Brain microvascular endothelial cell (primary cell): ENCODE measurements at places on chromosomes 3 and 15.

DNA sequence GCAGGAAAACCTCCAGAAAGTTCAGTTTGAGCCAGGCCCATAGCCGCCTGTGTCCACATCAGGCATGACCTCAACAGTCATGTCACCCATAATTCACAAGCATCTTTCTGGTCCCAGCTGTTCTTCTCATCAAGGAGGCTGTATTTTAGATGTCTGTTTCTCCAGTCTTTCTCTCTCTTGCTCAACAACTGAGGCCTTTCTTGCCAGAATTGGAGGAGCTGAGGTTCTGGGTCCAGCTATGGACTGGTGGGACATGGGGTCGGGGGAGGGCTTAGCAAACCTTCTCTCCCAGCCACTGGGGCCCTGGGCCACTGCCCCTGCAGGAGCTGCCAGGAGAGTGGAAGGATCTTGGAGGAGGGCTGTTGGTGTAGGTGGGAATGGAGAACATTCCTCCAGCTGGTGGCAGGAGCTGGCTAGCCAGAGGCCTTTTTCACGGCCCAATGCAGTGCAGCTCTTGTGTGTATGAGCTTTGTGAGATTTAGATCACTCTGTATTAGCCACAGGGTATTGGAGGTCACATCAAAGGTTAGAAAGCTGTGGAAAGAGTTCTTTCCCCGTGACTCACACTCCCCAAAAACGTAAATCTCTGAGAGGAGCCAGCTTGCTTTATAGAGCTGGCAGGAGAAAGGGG is 23.5 kb downstream of the MAGEF1 start:
- DNase-seq = peak; percentile 34

DNA sequence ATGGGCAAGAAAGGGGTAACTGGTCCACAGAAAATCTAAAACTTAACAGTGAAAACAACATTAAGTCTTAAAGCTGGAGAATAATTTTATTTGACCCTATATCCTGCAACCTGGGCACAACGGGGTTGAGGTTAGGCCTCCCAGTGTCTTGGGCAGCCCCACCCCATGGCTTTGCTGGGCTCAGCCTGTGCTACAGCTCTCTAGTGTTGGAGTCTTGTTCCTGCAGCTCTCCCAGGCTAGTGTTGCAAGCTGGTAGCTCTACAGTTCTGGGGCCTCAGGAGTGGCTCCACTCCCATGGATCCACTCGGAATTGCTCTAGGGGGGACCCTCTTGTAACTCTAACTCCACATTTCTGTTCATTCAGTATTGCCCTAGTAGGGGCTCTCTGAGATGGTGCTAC is 24.9 kb upstream of the GNB4 start:
- DNase-seq = no peak

GRCh38 chr3:20043396-20043795 is 3.1 kb downstream of the KAT2B start:
- peak; percentile 17 for DNase-seq

DNA sequence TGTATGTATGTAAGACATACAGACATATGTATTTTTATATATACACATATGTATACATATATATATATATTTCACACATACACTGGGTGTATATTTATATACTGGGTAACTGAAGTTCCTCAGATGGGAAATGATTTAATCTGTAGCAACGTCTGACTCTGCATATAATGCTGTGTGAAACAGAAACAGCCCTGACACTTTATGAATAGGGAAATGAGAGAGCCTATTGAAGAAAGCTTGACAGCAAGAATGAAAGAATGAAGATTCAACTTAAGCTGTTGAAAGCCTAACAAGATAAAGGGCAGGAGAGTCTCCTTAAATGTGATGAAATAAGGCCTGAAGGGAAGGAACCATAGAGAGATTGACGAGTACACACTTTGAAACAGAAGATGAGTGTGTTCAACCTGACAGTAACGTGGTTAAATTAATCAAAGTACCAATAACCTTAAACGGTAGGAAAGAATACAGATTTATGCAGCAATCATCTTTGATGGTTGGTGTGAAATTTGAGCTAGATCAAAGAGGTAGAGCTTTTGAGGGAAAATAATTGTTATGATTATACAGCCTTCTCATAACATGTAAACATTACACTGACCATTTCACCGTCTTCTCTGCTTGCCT is 169.9 kb downstream of the MECOM start:
- no peak for DNase-seq

- no peak for DNase-seq
Measured at GRCh38 chr3:115438799-115439198, 184.5 kb upstream of the GAP43 start.

- DNase-seq = no peak
Measured at GRCh38 chr15:55281517-55282228, 7.9 kb downstream of the RAB27A start.

DNA sequence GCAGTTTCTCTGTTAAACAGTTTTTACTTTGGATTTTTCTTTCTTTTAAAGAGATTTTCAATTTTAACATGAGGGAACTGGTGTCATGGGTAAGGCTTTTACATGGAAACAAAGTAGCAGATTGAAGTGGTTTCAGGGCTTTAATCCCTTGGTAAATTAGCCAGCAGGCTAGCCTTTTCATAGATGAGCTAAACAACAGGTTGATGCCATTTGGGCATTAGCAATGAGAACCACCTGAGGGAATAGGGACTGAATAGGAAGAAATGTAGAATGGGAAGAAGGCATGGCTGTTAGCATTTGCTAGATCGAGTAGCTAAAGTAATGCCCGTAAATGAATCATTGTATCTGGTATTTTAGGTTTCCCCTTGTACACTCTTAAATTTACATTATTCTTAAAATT is 165.5 kb upstream of the MLF1 start:
- DNase-seq = no peak

DNA sequence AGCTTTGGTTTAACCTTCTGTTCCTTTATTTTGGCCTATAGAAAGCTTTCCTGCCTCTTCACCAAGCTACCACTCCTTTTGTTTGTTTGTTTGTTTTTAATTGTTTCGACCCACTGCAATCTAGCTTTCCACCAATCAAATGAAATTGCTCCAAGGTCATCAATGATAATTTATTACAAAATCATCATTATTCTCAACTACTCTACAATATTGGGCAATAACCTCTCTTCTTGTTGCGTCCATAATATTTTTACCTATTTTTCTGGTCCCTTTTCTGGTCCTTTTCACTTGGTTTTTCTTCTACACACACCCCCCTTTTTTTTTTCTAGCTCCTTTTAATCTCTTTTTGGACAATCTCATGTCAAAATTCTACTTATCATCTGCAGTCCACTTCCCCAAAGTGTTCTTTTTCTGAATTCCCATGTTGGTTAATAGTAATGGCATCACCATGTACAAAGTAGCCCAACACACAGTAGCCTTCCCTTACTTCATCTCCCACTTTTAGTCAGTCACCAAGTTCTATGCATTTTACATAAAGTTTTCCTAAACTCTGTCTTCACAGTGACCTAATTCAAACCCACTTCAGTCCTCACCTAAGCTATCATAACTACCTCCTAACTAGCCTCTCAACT is 11.0 kb upstream of the ANKRD28 start:
- no peak for DNase-seq

- DNase-seq = no peak
Measured at GRCh38 chr3:118277814-118278213, 756.8 kb downstream of the IGSF11 start.

DNA sequence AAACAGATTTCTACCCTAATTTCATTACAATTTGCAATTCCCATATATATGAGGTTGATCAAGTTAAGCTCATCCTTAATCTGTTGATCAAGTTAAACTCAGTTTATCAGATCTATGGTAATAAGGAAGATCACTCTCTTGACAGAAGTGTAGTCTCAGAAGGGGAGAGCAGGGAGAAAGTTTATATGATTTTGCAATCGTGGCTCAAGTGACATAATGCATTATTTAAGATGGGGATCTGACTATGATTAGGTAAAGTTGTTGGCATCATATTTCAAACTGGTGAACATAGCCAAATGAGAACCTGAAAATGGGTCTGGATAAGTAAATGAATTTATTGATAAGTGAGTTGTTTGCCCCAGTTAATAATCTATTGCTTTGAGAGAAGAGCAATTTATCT is 995.3 kb downstream of the OTOL1 start:
- no peak for DNase-seq

DNA sequence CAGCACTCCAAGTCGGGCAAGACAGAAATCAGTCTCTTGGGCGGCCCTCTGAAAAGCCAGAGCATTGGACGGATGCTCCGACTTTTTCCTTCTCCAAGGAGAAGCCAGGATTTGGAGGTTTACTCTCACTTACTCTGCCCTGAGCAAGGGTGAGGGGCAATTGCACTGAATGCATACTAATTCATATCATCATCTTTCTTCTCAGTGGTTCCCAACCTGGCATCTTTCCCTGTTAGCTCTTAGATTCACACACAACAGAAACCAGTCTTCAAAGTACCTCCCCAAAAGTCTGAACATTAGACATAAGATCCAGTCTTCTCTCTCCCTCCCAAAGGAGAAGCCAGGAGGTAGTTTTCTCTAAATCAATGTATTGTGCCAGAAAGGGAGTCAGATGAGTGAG is 219.2 kb downstream of the GREM1 start:
- no peak for DNase-seq

DNA sequence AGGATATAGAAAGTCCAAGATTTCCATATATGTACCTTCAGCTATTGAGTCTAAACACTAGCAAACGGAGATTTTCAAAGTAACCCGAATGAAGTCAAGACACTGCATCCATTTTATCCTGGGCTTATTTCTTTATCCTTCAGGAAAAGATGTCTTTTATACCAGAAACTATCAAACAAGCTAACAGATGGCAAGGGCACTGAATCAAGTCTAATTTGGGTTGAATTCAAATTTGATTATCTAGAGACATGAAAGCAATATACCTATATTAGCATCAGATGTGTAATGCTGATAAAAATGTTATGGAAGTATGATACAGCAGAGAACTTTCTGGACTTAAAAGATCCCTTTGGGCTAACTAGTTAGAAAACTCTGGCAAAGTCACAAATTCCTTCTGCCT is 138.3 kb upstream of the TSPAN3 start:
- DNase-seq = no peak

- DNase-seq = no peak
Measured at GRCh38 chr15:60389261-60390077, 8.3 kb downstream of the ANXA2 start.

GRCh38 chr15:80204231-80204630 is 47.8 kb downstream of the CTXND1 start:
- no peak for DNase-seq

DNA sequence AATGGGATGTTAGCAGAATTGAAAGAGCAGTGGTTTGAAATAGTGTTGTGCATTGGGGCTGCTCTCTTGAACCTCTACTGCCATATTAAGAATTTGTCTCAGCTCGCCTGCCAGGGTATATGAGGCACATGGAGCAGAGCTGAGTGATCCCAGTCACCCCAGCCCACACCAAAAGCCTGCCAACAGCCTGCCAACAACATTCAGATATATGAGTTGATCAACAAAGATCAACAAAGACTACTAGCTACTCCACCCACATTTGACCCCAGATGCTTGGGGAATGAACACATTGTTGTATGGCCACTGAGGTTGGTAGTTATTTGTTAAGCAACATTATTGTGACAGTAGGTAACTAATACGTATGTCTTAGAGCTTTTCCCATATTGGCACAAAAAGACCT is 570.9 kb upstream of the IL12A start:
- no peak for DNase-seq

- no peak for DNase-seq
Measured at GRCh38 chr3:196646666-196647216, 7.2 kb downstream of the NRROS start.

GRCh38 chr3:24145481-24145880 is 200.4 kb downstream of the NR1D2 start:
- DNase-seq = no peak

DNA sequence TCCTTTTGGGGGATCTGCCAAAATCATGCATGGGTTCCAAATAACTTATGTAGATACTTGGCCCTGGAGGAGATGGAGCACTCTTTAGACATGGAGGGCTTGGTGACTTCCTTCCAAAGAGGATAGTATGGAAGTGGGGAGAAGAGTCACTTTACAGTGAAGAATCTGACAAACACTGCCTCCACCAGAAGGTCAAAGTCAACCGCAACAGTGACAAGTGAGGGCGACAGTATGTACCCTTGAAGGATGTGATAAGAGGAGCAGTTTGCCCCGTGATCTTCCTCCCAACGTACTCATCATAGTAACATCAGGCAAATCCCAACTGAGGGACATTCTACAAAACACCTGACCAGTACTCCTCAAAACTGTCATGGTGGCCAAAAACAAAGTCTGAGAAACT is 62.0 kb downstream of the LMCD1 start:
- DNase-seq = no peak

- DNase-seq = peak; percentile 90
Measured at GRCh38 chr15:77546050-77546501, 86.6 kb downstream of the LINGO1 start.

- no peak for DNase-seq
Measured at GRCh38 chr3:63030666-63031065, 155.4 kb upstream of the CADPS start.

DNA sequence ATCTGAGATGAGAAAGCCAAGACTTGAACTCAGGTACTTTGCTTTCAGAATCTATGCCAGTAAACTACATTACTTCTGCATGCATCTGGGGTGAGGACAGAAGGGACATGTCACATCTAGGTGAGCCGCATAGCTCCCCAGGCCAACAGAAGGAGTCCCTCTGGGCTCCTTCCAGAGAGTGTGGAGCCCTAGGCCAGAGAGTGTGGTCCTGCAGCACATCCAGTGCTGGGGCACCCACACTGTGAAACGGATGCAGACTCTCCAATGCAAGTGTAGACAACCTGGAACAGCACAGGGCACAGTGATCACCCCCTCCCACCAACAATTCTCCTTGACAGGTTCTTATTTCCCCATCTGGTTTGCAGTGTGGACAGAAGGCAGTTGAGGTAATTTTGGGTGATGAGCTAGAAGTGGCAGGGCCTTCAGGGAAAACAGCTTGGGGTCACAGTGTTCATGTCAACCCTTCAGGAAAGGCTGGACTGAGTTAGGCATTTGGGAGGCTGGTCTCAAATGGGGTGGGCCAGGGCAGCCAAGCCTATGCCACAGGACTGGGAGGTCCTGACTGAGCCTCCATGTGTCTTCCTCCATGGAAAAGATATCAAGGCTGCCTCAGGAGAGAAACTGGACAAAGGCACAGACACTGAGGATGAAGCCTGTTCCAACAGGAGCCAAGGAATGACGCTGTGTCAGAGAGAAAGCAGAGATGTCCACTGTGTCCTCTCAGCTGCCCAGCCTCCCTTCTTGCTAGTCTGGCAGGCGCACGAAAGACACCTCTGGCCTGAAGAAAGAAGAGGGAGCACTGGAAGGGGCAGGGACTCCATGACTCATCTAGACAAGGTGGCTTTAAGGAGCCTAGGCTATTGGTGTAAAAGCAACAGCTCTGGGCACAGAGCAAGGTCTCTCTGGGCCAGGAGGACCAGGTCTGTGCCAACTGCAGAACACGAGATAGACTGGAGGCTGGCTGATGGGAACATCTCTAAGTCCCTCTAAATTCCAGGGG is 1.7 kb downstream of the PLCD1 start:
- DNase-seq = no peak

- DNase-seq = no peak
Measured at GRCh38 chr3:174223042-174223441, 636.1 kb upstream of the NAALADL2 start.

DNA sequence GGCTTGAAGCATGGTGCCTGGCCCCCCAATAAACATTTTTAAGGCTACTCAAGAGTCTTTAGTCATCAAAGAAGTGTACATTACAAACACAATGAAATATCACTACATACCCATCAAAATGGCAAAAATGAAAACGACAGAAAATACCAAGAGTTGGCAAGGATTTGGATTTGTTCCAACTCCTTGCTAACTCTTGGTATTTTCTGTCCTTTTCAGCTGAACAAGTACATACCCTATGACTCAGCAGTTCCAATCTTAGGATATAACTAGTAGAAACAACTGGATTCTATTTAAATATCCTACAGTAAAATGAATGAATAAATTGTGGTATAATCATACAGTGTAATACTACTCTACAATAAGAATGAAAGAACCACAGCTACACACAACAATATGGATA is 25.1 kb upstream of the GABPB1 start:
- no peak for DNase-seq
